GM23248 (cell line): ENCODE measurements at places on chromosomes 11 and 22. TPM values are rescaled to one million over a fixed set of nuclear protein-coding genes. Genes with fewer than 3 reads are reported as not detected.

GRCh38 chr11:128889657-128890213, 1.4 kb upstream of the KCNJ5 start:
- no peak overlapping the region for H3K27ac ChIP-seq
- H3K27me3 ChIP-seq: peaks cover 7% of the 10 kb centered on the region; the same call in 1 of the 2 replicates
- no peaks in the 10 kb centered on the region for H3K4me1 ChIP-seq
- no peak overlapping the region for H3K4me3 ChIP-seq
- H3K36me3 ChIP-seq: no peaks in the 10 kb centered on the region

DNA sequence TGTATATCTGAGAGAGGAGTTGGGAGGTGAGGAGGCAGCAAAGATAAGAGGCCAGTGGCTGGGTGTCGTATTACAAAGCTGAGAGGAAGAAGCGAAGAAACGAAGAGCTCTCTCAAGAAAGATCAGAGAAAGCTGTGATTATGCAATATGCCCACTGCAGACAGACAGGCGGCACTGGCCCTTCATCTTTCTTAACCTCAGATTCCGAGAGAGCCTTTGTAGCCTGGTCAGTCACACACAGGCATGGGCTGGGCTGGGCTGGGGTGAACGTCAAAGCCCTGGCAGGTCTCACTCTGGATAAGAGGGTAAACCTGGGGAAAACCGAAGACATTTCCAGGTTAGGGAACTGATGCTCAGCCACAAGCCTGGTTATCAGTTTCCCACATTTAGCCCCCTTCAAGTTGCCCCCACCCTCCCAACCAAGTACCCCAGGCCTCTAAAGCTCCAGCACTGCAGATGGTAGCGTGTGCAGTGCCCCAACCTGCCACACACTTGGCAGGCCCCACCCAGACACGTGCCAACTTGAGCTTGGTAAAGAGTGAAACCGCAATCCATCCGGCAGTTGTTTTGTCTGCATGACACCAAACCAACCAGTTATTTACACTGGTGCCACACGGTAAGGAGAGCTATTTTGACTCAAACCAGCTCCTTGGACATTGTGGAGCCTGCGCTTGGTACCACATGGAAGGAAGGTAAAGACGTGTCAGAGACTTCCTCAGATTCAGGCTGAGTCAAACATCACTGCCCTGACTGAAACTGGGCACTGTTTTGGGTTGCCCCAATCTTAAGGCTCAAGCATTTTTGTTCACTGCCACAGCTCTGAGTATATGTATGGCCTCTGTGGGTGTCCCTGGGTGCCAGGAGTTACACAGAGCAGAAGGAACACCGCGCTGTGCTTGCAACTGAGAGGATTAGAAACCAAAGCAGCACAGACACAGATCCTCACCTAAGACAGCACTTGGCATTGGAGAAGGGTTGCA, 135.9 kb downstream of the FDX1 start:
- H3K4me3 ChIP-seq: no peak overlapping the region
- H3K27me3 ChIP-seq: no peaks in the 10 kb centered on the region
- peaks cover 5% of the 10 kb centered on the region; the same call in 1 of the 2 replicates for H3K4me1 ChIP-seq
- DNase-seq: peak; percentile 42
- no peaks in the 10 kb centered on the region for H3K36me3 ChIP-seq

OR8A1 gene
- polyA plus RNA-seq: not detected in 2 replicates

POTEH gene
- not detected in 2 replicates for polyA plus RNA-seq

DDIAS gene
- polyA plus RNA-seq: 4.5 and 5.0 TPM in 2 replicates

KREMEN1 gene
- polyA plus RNA-seq: 4.3 and 4.5 TPM in 2 replicates
